ENCODE measurements at places on chromosomes 12 and 14.

- peak; percentile 43 for DNase-seq
Measured at GRCh38 chr12:4215229-4216186, 58.1 kb upstream of the CCND2 start.

- DNase-seq: peak; percentile 20
Measured at GRCh38 chr12:6696690-6697583, 3.7 kb downstream of the PIANP start.

DNA sequence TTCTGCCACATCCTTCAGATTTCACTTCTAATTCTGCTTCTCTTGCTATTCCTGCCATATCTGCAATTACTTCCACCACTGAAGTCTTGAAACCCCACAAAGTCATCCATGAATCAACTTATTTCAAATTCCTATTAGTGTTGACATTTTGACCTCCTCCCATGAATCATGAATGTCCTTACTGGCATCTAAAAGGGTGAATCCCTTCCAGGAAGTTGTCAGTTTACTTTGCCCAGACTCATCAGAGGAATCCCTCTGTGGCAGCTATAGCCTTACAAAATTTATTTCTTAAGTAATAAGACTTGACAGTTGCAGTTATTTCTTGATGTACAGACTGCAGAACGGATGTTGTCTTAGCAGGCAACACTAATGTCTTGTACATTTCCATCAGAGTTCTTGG lies 162.9 kb downstream of the PCNX1 start:
- no peak for DNase-seq

GRCh38 chr12:42885677-42886076 lies 296.1 kb upstream of the PRICKLE1 start:
- DNase-seq: no peak

GRCh38 chr14:77199590-77199989 lies 18.0 kb downstream of the TMEM63C start:
- DNase-seq: no peak

DNA sequence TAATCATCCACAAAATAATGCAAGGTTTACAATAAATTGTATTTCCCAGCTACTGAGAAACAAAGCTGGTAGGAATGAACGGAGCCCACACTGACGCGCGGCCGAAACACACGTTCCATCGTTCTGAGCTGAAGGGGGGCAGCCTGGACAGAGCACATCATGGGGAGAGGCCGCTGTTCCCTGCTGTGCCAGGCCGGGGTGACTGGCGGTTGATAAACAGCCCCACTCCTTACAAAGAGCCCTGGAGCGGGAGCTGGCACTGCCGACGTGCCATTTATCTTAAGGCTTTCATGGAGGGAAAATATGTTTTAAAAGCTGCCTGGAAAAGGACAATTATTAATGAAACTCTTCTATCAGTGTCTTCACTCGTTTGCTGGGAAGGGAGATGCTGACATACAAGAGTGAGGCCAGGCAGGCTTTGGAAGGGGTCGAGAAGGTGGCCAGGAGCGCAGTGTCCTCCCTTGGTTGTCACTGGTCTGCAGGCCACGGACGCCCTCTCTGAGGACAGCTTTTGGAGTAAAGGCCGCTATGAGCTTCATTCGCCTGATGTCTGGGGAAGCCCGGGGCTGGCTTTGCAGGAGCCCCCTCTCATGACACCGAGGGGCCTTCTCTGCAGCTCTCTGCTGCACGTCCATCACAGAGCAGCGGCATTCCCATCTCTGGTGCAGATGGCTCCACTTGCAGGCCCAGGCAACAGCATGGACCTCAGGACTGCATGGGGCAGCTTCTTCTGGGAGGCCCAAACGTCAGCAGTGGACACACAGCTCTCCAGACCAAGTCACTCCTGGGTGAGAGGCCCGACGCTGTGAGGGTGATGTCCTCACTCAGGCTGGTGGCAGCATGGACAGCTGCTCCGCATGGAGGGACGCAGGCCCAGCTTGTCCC lies 355.3 kb upstream of the SFSWAP start:
- DNase-seq: no peak

DNA sequence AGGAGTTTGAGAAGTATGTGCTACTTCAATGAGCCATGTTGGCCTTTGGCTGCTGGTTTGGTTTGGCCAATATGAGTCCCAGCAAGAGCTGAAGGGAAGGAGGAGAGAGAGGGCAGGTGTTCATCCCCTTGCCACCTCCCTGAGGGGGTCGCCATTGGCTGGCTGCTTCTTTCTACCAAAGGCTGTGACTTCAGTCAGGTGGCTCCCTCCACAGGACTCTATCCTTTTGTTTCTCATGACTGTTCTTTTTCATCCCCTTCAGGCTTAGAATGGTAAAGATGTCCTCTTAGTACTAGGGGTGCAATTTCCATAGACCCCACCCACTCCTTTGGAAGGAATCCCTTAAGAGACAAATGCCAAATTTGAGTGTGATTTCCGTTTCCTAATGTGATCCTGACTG lies 31.2 kb upstream of the OTOGL start:
- DNase-seq: no peak

DNA sequence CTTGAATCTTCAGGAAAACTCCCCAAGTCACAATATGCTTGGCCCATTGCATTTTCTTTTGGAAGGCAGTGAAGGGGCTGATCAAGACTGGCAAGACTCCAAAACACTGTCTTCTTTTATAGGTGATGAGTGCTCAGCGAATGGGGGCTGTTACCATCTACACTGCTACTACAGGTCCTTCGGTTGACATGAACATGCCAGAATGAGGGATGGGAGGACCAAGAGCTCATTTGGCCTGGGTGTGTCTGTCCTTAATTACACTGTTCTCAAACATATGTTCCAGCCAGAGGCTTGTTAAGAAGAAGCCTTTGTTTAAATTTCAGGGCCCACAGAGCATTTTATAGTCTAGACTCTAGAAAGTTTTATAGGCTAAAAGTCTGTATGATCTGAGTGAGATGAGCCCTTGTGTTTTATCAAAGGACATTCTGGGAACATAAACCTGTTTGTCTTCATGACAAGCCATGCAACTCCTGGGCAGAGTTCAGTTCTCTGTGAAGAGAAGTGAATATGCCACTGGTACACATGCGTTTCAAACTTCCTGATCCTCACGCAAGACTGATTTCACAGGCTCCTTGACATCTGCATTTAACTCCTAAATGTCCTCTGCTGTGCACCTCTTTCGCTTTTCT lies 4.7 kb upstream of the FAM234B start:
- DNase-seq: no peak

- no peak for DNase-seq
Measured at GRCh38 chr14:60756847-60757246, 22.3 kb downstream of the MNAT1 start.

DNA sequence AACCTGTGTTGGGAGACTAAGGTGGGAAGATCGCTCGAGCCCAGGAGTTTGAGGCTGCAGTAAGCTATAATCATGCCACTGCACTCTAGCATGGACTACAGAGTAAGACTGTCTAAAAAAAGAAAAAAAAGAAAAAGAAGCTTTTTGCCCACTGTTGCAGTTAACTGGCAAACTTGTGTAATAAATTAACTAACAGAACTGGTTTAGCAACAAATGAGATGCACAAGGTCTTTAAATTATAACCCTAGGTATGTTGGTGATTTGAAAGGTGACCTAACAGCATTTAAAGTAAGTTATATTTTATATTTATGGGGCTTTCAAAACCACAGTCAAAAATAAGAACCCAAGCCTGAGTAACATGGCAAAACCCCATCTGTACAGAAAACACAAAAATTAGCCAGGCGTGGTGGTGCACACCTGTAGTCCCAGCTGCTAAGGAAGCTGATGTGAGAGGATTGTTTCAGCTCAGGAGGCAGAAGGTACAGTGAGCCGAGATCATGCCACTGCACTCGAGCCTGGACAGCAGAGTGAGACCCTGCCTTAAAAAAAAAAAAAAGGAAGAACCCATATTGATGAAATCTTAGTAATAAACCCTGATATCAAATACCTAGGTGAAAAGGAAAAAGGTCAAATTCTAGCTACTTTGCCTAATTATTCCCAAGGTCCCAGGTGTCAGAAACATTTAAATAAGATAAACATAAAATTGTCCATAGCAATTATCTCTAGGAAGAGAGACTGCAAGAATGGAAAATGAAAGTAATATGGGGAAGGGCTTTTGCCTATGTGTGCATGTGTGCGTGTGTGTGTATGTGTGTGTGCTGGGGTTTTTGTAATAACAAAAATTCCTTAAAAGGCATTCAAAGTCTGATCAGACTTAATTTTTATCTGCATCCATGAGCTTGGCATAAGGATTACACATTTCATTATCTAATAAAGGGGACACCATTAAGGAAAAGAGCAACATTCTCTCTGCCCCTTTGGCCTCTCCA lies 15.4 kb downstream of the SYNE2 start:
- DNase-seq: peak; percentile 60

GRCh38 chr14:61712137-61712536 lies 16.8 kb downstream of the HIF1A start:
- no peak for DNase-seq

GRCh38 chr12:1827826-1828805 lies 7.8 kb downstream of the LRTM2 start:
- DNase-seq: no peak

GRCh38 chr12:88715673-88716072 lies 135.4 kb upstream of the KITLG start:
- DNase-seq: no peak

DNA sequence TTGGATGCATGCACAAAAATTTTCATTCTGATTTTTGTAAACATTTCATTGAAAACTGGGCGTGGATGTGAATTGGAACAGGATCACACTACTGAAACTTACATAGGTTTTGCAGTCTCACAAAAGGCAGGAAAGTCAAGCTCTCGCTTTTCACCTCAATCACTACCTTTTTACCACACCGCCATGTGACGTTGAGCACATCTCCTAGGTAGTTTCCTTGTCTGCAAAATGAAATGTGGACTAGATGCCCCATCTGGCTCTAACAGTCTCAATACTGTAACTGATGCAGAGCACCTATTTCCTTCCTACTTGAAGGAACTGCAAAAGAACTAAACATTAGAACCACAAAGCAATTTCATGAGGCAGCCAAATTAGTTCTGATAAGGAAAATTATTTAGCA lies 4.4 kb upstream of the YY1 start:
- no peak for DNase-seq

- no peak for DNase-seq
Measured at GRCh38 chr12:65924716-65925115, 100.4 kb downstream of the HMGA2 start.

GRCh38 chr14:80996049-80996901 lies 40.9 kb downstream of the TSHR start:
- peak; percentile 36 for DNase-seq

DNA sequence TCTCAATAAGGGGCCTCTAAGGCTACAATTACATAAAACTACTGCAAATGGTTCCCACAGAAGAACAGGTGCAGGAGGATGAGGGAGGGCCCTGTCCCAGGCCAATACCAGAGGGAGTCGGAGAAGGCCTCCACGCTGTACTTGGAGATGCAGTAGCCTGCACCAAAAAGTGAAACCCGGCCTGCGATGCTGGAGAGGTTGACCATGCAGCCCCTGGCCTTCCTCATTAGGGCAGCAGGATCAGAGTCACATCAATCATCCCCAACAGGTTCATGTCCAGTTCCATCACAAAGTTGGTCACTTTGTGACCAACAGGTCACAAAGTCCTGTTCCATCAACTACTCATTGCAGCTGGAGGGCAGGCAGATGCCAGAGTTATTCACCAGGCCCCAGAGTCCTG lies 23.0 kb downstream of the ZBTB39 start:
- no peak for DNase-seq

- no peak for DNase-seq
Measured at GRCh38 chr14:38623661-38624060, 367.8 kb upstream of the CLEC14A start.

- no peak for DNase-seq
Measured at GRCh38 chr12:46771268-46771827, 54.4 kb downstream of the SLC38A4 start.

GRCh38 chr12:60100852-60101251 lies 505.0 kb downstream of the SLC16A7 start:
- no peak for DNase-seq

DNA sequence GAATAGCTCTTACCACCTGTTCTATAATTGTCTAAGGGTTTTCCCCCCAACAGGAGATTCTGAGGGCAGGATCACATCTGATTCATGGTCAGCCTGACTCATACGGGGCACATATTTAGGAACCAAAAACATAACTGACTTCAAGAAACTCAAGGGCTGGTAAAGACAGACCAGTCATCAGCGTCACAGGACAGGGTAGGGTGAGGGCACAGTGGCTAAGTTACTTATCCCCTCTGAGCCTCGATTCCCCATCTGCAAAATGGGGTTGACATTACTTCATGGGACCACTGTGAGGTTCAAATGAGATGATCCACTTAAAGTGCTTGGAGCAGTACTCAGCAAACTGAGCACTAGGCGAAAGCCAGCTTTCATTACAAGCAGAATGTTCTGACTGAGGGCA lies 606 bp downstream of the CINP start:
- peak; percentile 13 for DNase-seq

- DNase-seq: no peak
Measured at GRCh38 chr14:92546347-92547053, 32.9 kb downstream of the RIN3 start.

DNA sequence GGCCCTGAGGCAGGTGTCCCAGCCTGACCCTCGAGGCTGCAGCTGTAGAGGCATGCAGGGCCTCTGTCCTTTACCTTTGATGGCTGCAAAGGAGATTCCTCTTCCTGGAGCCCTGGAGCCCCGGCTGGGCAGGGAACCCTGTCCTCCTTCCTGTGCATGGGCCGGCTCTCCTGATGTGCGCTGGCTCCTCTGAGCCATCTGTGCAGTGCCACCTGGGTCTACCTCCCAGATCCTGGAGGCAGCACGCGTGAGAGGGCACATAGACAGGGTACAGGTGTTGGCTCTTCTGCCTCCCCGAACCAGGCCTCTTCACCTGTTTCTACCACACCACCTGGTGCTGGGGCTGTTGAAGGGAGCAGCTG lies 115.1 kb downstream of the BEGAIN start:
- DNase-seq: no peak

DNA sequence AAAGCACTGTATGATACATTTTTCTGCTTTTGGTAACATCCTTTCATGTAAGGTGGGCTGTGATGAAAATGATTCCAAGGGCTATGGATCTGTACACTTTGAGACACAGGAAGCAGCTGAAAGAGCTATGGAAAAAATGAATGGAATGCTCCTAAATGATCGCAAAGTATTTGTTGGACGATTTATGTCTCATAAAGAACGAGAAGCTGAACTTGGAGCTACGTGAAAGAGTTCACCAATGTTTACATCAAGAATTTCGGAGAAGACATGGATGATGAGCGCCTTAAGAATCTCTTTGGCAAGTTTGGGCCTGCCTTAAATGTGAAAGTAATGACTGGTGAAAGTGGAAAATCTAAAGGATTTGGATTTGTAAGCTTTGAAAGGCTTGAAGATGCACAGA lies 22.1 kb upstream of the SRGAP1 start:
- DNase-seq: no peak

DNA sequence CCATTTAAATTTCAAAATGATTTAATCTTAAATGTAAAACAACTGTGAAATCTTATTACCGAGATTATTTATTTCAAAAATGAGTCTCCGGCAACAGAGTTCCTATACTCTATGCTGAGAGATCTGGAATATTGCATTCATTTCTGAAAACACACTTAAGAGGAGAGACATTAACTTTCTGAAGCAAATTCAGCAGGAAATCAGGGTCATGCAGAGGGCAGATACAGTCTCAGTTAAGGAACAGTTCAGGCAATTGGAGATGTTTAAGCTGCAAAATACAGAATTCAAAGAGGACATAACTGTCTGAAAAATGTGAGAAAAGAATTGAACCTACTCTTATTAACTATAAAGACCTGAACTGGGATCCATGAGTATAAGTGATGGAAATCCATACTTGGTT lies 320.7 kb downstream of the PAWR start:
- DNase-seq: no peak

- DNase-seq: peak; percentile 8
Measured at GRCh38 chr12:56634242-56634836, 4.2 kb upstream of the BAZ2A start.

GRCh38 chr14:58812050-58812910 lies 174.5 kb downstream of the DACT1 start:
- no peak for DNase-seq

Data from CD4-positive, alpha-beta T cell treated with Interleukin-1 beta for 1 hour (primary cell).